AG08395 (cell line): ENCODE measurements at places on chromosomes 1 and 21.

GRCh38 chr1:196147530-196147929 is 460.7 kb downstream of the KCNT2 start:
- no peak for DNase-seq

GRCh38 chr1:182615468-182616129 is 11.4 kb upstream of the RGS16 start:
- no peak for DNase-seq

DNA sequence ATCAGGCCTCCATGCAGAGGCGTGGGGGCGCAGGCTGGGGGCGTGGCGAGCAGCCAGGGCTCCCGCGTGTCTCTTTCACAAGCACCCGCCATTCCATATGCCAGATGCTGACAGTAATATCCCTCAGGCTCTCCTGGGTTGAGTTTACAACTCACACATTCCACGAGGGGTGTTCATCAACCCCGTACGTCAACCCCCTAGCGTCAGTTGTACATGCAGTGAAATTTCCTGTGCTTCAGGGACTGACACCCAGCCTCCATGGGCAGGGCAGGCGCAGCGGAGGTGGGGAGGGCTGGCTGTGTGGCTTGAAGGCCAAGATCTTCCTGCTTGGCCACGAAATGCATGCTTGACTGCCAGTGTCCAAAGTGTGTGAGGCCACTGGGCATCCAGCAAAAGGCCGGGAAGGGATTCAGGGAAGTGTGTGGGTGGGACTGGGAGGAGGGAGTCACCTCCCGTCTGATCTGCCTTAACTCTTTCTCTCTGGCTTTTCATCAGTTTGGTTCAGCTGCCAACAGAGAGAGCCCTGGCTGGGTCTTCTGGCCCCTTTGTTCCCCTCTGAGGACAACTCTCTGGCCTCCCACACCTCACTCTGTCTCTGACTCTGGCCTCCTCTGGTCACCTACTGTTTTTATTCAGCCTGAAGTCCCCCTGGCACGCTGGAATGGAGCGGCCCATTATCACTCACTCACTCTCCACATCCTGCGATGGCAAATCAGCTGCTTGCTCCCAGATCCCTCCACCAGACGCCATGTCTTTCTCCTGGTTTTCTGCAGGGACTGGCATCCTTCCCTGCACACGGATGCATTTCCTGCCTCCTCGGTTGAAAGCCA is 33.8 kb downstream of the CLIC6 start:
- DNase-seq: peak; percentile 94

- peak; percentile 60 for DNase-seq
Measured at GRCh38 chr1:12424087-12424529, 193.9 kb downstream of the DHRS3 start.

DNA sequence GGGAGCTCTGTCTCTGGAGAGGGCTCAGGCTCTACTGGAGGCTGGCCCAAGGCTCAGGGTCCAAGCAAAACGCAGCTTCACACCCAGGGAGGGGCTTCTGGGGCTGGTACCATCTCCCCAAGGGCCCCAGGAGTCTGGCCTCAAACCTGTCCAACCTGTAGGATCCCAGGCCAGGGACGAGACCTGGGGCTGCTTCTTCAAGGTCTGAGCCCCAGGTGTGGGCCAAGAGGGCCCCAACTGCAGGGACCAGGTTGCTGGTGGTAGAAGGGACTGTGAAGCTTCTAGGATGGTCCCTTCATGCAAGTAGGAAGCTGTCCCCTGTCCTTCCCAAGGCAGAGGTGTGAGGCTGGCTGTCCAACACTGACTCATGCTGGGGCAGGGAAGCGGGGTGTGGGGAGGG is 7.8 kb upstream of the MMEL1 start:
- no peak for DNase-seq

DNA sequence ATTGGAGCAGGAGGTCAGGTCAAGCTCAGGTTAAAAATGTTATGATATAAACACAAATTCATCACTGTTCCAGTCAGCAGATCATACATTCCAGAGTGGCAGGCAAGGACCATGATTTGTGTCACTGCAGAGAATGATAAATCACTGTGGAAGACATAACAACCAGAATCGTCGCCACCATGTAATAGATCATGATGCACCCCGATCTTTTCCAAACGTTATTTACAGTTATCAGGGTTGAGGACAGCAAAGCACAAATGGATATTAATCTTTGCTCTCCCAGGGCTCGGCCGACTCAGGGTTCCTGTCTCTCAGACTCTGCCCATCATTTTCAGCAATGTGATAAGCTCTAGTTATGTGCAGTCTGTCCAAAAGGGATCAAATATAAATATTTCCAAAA is 122.7 kb downstream of the ZBTB18 start:
- no peak for DNase-seq

GRCh38 chr1:234589854-234590620 is 19.9 kb downstream of the IRF2BP2 start:
- DNase-seq: peak; percentile 67

- no peak for DNase-seq
Measured at GRCh38 chr21:31211836-31212235, 132.2 kb downstream of the TIAM1 start.

DNA sequence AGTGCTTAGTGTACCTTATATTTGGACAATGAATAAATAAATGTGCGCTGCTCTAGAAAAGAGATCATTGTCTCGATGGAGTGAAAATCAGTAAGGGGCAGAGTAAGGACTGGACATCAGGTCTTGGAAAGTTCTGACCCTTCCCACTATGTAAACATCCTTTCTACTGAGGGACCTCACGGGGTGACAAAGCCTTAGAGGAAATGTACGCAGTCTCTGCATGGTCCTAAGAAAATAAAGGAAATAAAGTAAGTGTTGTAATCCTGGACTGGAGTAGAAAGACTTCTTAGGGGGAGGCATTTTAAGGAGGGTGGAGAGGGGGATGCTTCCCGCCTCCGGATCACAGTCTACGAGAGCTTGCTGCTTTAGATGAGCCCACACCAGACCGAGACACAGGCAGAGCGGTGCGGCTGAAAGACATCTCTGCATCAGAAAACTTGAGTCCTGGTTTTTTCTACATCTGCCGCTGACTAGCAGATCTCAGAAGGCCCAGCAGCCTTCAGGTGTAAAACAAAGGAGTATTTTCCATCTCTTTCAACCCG is 22.3 kb upstream of the GPR137B start:
- DNase-seq: no peak

DNA sequence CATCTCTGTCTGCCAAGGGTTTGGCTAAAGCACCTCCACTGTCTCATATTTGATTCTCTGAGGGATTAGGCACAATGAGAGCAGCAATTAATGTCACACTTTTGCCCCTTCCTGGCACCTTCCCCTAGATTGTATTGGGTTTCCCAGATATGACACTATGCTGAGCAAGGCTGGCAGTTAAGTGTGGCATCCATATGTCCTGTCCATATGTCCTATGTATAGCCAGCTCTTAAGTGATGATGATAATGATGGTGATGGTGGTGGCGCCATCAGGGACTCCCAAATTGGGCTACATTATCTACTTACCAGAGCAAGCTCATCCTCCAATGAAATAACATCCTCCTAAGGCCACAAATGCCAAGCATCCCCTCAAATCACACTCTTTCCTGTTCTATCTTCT is 13.5 kb upstream of the LORICRIN start:
- DNase-seq: no peak

GRCh38 chr1:18107369-18108298 is at the start of gene IGSF21:
Gene IGSF21 (plus strand): TSS chr1:18107798. CDS start chr1:18108129, 331 bp downstream.
- no peak for DNase-seq

DNA sequence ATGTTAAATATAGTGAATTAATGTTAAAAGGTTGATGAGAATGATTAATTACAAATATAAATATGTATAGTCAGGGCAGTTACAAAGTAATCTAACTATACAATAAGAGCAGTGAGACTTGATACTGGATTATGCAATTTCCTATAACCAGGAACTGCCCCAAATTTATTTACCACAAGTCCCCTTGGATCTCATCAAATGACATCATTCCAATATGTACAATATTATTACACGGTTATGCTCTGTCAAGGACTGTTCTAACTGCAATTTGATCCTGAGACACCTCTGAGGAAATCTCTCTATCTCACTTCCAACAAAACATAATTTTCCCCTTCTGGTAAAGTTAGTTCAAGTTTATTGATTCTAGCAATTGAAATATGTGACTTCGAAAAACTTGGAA is 917.6 kb downstream of the NCAM2 start:
- DNase-seq: no peak

DNA sequence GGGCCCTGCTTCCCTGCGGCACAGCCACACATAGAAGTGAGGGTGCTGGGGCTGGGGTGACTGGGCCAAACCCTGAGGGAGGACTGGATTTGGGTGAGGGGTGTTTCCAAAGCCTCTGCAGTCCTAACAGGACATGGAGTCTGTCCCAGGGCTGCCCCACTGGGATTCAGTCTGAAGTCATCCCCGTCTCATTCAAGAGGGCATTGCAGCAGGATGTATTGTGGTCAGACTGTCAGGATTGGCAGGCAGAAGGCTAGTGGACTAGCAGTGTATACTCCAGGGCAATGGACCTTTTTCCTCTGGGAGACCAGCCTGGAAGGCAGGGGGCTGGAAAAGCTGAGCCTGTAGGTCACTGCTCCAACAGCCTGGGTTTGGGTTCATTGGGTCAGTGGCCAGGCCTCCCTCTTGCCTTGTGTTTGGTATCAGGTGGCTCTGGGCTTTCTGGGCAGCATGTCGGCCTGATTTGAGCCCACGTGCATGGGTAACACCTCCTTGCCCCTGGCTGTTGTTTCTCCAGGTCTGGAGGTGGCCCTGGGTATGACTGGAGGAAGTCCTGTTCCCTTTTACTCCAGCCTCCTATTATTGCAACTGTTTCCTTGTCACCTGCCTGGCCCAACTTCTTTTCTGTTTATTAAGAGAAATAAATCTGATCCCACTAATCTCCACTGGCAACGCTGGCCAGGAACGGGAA is 41.0 kb upstream of the SYNC start:
- DNase-seq: no peak

DNA sequence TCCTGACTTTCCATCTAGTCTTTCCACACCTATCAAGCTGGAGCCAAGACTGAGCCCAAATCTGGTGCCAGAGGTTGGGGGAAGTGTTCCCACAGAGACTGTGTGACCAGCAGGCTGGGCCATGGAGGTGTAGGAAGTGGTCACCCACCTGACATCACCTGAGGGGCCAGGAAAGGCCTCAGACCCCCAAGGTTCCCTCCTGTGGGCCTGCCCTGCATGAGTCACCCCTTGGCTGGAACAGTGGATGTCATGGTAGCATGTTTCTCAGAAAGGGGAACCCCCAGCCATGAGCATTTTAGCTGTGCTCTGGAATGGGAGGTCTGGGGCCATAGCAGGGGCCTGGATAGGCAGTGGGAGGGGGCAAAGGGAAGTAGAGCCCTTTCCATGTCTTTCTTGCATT is 5.7 kb upstream of the TNFRSF8 start:
- no peak for DNase-seq
